OCI-M1 (cell line): ENCODE measurements at places on chromosomes 7 and 10.

GRCh38 chr7:114864278-114864677 lies 57.6 kb upstream of the MDFIC start:
- DNase-seq = no peak

GRCh38 chr7:43758822-43759683 lies 573 bp downstream of the BLVRA start:
- DNase-seq = peak; percentile 64

GRCh38 chr7:2498708-2499107 lies 20.9 kb upstream of the LFNG start:
- no peak for DNase-seq

DNA sequence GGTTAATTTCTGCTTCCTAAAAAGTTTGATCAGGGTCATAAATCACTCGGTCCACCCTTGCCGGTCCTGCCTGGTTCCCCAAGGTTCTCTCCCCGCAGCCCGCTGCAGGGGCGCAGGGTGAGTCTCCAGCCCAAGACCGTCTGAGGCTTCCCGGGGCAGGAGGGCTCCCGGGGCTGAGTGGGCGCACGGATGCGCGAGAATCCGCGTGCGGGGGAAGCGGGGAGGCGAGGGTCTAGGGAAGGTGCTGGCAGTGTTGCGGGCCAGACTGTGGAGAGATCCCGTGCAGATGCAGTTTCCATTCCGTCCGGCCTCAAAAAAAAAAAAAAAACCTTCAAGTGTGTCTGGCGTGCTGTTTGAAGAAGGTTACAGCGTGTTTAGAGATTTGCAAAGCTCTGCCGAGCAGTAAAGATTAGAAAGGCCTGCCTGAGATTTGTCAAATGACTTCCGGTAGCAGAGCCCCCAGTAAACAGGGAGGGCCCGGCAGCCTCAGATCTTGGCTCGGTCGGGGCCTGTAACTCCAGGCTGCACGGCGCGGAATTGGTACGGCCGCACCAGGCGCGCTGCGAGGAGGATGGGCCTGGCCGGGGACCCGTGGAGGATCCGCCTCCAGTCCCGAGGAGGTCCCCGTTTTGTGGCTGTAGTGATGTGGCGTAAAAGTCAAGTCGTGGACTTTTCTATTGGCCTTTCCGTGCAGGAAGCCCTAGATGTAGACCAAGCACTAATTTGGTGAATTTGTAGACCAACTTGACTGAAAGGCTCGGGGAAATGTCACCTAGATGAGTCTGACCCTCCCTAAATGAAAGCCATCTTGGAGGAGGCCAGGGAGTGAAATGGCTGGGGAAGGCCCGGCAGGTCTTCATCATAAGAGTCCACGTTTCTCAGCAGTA lies 293.2 kb upstream of the NFE2L3 start:
- no peak for DNase-seq

DNA sequence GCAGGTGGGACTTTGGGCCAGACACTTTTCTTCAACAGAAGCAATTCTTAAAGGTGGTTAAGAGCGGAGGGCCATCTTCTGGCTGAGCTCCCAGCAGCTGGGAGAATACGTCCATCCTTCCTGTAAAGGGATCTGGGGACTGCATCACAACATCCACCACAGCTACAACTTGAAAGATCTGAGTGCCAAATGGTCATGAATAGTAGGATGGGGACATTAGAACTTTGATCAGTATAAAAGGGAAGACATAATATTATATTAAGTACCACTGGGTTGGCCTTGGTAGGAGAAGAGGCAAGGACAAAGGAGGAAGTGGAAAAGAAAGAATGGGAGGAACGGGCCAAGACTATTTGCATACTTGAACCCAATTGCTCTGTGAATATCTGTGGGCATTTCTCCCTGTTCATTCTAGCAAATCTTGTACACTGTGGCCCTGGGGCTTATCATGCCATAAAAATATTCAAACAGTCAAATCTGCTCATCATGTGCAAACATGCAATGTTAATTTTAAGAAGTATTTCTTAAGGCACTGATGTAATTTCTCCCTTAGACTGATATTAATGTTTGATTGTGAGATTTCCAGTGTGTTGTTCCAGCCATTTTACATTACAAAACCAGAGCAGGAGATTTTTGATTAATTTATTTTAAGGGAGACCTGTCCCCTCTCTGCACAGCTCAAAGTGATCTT lies 65.5 kb upstream of the CREB5 start:
- no peak for DNase-seq

- DNase-seq = no peak
Observed at GRCh38 chr7:21463524-21463923, 35.6 kb downstream of the SP4 start.

GRCh38 chr10:73414230-73414945 lies 530 bp upstream of the ANXA7 start:
- no peak for DNase-seq

- peak; percentile 49 for DNase-seq
Observed at GRCh38 chr7:44307301-44307900, 18.0 kb downstream of the CAMK2B start.

DNA sequence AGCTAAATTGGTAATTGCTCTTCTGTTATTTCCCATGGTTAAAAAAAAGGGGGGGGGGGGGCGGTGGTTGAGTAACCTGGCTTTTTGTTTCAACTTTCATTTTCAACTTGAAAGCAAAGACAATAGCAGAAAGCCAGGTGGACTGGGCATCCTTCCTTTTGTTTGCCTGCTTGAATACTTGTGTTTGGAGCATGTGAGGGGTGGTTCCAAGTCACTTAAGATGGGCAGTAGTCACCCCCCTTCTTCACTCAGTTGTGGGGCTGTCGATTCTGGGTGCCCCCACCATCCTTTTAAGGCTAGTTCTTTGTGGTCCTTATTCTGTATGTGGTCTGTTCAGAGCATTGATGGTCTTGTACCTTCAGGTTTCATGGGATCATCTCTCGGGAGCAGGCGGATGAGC lies 165.6 kb upstream of the PRR15 start:
- peak; percentile 1 for DNase-seq

DNA sequence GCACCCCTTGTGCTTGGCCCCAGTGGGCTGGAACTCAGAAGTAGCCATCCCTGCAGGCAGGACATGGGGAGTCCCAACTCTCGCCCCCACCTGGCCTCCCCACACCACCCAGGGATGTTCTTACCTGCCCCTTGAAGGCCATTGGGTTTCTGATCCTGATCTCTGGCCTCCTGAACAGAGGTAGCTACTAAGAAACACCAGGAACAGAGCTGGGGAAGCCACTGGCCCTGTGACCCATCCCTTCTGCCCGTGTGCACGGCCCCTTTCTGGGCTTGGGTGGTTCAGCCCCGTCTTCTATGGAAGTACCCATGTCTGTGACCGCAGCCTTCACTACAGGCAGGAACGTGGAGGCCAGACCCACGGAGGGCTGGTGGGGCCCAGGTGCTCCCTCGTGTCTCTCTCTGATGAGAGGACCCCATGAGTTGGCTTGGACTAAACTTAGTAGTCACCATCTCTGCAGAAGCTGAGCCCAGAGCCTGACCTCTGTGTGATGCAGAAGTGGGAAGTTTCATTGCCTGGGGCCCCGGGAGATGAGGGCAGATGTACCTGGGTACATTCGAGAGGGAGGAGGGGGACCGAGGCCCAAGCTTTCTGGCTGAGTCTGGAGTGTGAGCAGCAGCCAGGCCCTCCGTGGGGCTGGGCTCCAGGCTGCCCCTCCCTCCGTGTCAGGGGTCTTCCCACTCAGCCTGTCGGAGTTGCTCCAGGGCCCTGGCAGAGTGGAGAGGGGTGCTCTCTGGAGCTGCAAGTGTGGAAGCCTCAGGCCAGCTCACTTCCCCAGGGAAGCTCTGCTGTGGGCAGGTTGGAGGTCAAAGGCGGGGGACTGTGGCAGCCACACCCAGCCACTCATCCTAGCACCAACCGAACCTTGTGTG lies 81.0 kb downstream of the MKI67 start:
- no peak for DNase-seq

DNA sequence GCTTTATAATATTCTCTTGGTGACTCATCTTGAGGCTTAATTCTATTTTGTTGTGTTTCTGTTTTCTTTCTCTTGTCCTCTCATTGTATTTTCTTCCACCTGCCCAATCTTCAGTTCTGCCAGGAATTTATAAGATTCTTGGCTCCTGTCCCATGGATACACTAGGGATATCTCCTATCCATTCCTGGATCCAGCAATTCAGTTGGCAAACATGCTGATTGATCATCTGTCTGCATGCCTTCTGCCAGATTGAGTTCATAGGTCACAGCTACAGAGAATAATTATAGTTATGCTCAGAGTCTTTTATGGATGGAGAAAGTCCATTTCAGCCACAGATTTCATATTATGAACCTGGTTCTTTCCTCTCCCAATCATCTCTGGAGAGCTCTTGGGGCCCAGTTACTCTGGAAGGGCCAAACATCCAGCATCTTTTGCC lies 140.4 kb upstream of the MAGI2 start:
- DNase-seq = no peak

GRCh38 chr10:18334116-18334867 lies 194.1 kb downstream of the CACNB2 start:
- no peak for DNase-seq

GRCh38 chr7:132655131-132655727 lies 79.0 kb upstream of the PLXNA4 start:
- DNase-seq = peak; percentile 83

- peak; percentile 32 for DNase-seq
Observed at GRCh38 chr7:18770154-18770811, 274.7 kb downstream of the HDAC9 start.

- DNase-seq = no peak
Observed at GRCh38 chr7:66507764-66508296, 120.9 kb upstream of the KCTD7 start.

DNA sequence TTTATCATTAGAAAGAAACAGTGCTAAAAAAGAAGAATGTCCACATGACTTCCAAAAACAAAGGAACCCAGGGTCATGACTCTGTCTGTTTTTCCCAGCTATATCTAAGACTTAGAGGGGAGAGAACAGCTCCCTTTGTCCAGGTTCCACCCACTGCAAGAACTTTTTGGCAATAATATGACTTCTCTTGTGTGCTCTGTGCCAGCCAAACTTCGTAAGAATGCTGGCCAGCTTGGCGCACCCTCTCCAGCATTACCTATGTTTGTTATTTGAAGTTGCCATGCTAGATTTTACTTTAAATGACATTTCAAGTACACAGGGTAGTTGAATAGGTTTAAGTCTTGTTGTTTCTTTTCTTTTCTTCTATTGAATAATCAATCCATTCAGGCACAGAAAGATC lies 371.4 kb downstream of the KCNMA1 start:
- DNase-seq = no peak

DNA sequence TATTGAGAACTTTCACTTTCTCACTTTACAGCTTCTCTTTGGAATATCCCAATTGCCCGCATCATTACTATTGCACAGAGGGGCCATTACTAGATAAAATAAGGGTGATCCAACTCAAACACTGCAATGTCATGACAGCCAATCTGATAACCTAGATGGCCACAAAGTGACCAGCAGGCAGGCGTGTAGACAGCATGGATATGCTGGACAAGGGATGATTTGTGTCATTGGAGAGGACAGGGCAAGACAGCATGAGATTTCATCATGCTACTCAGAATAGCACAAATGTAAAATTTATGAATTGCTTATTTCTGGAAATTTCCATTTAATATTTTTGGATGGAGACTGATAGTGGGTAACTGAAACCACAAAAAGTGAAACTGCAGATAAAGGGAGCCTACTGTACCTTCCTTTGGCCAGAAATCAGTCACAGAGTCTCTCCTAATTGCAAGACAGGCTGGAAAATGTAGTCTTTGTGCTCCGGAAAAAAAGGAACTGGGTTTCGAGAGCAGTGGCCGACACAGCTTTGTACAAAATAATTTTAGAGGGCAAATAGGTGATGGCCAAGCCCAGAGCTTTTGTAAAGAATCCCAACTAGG lies 6.1 kb upstream of the GSDME start:
- DNase-seq = peak; percentile 78

DNA sequence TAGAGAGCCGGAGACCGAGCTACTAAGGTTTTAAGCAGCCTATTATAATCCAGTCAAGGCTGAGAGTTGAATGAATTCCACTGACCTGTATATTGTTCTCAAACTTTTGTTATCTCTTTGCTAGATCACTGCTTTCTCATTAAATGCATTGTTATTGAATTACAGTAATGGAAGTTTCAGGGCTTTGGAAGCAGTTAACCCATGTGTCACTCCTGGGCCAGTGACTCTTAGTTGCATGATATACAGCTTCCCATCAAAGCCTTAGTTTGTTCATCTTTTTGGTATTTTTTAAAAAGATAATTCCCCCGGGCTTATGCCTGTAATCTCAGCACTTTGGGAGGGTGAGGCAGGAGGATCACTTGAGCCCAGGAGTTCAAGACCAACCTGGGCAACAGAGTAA lies 55.4 kb upstream of the KIAA1217 start:
- no peak for DNase-seq

- DNase-seq = no peak
Observed at GRCh38 chr10:19889256-19889655, 73.0 kb downstream of the PLXDC2 start.

DNA sequence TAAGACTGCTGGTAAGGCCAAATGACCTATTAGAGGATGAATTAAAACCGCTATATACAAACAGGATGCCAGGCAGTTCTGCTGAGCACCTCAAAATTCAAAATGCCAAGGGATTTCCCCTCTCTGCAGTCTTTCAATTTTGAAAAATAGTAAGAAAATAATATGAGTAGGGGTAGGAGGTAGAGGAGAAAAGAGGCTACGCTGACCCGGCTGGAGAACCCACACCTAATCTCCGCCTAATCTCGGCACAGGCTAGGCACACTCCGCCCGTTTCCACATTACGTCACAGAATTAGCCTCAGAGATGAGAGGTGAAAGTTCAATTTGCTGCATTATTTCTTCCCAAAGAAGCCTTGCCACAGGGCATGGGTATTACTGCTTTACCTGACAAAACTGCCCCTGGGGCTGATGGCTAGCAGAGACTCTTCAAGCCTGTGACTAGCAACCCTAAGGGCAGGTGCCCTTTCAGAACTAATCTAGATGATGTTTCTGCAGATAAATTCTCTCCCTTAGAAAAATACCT lies 21.3 kb upstream of the SPOCK2 start:
- DNase-seq = no peak

GRCh38 chr7:47503281-47503680 lies 78.6 kb downstream of the TNS3 start:
- peak; percentile 41 for DNase-seq

GRCh38 chr7:159310457-159311171 lies 165.9 kb upstream of the VIPR2 start:
- peak; percentile 59 for DNase-seq

- no peak for DNase-seq
Observed at GRCh38 chr7:19392246-19392645, 247.0 kb upstream of the FERD3L start.

- no peak for DNase-seq
Observed at GRCh38 chr7:101133621-101134398, 6.9 kb downstream of the SERPINE1 start.

DNA sequence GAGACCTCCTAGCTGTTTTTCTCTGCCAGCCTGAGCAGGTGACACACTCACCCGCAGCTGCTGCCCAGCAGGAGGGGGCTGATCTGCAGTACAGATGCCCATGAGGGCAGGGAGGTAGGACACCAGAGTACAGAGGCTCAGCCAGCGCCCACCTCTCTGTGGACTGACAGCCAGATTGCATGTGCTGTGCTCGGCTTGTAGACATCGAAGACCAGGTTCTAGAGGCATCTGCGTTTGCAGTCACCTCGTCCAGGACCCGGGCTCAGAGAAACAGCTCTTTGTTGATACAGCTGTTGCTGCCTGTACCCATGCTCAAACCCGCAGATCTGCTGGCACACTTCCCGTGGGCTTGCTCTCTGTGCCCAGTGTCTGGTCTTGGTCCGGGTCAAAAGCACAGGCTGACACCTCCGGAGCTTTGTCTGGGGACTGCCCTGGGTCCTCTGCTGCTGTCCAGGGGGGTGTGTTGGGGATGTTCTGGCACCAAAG lies 224.7 kb downstream of the GLRX3 start:
- no peak for DNase-seq

- no peak for DNase-seq
Observed at GRCh38 chr10:77409697-77410471, 227.7 kb downstream of the KCNMA1 start.
